Fibroblast of villous mesenchyme (primary cell): ENCODE measurements at places on chromosomes 16 and 17.
A peak's percentile ranks its signal among the peaks of the same experiment; 100 is the strongest.

- no peak for DNase-seq
Observed at GRCh38 chr16:55364811-55365210, 40.8 kb downstream of the IRX6 start.

GRCh38 chr16:30004811-30005242 is 6.0 kb downstream of the DOC2A start:
- DNase-seq = no peak

- no peak for DNase-seq
Observed at GRCh38 chr17:2081564-2081963, 26.7 kb downstream of the HIC1 start.

GRCh38 chr16:29825145-29826044 is 5.1 kb downstream of the MVP start:
- peak; percentile 77 for DNase-seq

GRCh38 chr16:2948807-2949704 is 15.0 kb upstream of the KREMEN2 start:
- no peak for DNase-seq
